ENCODE measurements at places on chromosomes 2 and 18.

DNA sequence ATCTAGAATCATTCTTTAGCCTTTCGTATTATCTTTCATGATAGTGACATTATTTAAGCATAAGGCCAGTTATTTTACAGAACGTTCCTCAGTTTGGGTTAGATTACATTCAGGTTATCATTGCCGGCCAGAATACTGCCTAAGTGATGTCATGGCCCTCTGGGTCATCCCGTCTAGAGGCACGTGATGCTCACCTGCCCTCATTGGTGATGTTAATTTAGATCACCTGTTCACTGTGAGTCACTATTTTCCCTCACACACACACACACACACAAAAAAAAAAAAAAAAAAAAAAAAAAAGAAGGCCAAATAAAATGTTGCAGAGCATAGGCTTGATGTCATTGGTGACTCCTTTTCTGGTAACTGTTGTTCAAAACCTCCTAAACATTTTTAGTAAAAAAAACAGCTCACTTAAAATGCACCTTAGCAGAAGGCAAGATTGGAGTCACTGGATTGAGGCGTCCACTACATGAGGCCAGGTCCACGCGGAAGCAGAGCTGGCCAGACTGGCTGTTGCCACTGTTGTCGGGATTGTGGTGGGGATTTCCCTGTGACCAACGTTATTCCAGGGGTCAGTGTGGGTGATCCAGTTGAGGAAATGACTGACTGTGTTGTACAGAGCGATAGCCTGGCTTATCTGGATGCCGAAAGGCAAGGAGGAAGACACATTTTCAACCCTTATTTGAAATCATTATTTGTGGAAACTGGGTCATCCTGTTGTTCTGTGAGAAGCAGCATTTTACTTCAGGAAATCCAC, 52.1 kb upstream of the CNGA3 start:
- no peak for DNase-seq

- no peak for DNase-seq
Observed at GRCh38 chr2:37232131-37232933, 874 bp downstream of the NDUFAF7 start.

GRCh38 chr18:13524811-13525210, 201.5 kb downstream of the FAM210A start:
- peak; percentile 44 for DNase-seq

GRCh38 chr2:98658816-98659490, 50.6 kb downstream of the UNC50 start:
- DNase-seq, result no peak

- no peak for DNase-seq
Observed at GRCh38 chr2:180334514-180334913, 327.4 kb upstream of the CWC22 start.

GRCh38 chr2:199404841-199405240, 52.9 kb downstream of the SATB2 start:
- no peak for DNase-seq
